Heart left ventricle (tissue), 16 donors: ENCODE measurements at places on chromosomes 11 and 22. TPM values are rescaled to one million over a fixed set of nuclear protein-coding genes. Genes with fewer than 3 reads are reported as not detected.

DNA sequence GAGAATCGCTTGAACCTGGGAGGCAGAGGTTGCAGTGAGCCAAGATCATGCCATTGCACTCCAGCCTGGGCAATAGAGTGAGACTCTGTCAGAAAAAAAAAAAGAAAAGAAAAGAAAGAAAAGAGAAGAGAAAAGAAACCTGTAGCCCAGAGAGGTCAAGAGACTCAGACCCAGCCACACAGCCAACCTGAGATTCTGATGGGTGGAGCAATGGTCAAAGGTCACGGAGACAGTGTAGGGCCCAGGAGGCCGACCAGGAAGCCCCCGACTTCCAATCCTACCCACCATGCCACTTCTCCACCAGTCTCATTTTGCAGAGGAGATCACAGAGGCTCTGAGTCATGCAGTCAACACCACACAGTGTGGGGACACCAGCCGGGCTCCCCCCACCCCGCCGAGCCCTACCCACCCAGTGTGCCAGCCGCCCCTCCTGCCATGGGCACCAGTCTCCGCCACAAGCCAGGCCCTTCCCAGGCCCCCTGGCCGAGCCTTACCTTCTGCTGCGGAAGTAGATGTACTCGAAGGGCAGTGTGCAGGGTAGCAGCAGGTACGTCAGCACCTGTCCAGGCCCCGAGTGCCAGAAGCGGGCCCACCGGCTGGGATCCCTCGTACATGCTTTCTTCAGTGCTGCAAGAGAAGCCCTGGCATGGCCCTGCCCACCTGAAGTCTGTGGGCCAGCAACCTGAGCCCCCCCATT is 7.9 kb downstream of the PNPLA5 start:
- DNase-seq: no peak

- DNase-seq: peak; percentile 51
These were observed 32.5 kb upstream of the ATXN10 start for GRCh38 chr22:45638834-45639746.

DNA sequence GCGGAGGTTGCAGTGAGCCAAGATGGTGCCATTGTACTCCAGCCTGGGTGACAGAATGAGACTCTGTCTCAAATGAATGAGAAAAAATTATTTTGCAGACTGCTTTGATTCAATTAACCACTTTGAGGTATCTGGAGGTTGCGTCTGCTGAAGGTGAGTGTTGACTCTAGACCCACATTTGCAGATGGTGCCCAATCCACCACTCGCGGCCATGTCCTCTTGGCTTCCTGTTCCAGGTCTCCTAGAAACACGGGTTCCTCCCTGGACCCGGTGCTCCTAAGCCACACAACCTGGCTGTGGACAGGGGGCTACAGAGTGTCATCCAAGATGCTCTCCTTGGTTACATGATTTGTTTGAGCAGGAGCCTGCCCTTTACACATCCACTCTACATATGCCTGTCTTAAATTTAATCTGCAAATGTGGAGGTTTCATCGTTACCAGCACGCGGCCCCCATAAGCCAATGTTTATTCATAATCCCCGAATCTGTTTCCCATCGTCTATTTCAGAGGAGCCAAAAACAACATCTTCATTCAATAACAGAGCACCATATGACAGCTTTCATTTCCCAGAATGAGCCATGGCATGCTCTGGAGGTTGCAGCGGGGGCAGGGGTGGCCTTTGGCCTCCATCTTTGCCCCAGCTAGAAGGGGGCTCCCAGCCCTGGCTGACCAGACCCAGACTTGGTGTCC is 377.2 kb downstream of the CTTN start:
- no peak for DNase-seq

DNA sequence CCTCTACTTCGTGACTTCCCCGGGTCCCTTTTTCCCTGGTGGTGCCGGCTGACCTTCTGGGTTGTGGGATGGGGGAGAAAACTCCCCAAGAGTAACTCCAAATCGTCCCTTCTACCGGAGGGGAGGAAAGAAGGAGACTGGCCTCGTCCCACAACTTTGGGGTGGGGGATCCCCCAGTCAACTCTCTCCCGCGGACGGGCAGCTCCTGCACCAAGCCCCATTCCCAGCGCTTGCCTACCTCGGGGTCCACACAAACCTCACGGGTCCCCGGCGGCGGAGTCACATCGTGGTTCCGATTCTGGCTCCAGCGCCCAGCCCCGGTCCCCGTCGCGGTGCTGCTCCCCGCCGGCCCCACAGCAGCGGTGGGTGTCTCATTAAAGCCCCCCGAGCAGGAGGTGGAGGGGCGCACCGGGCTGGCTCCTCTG is 317 bp downstream of the BDNF start:
- no peak for DNase-seq

GRCh38 chr11:94632356-94632755 is 65.2 kb downstream of the PIWIL4 start:
- no peak for DNase-seq

The APOL6 gene
- total RNA-seq: 7.3 TPM

The CCDC116 gene
- 0.18 TPM for total RNA-seq

The PIK3IP1 gene
- total RNA-seq: 31.4 TPM

The C11orf65 gene
- 0.96 TPM for total RNA-seq
